ENCODE measurements at places on chromosomes 1 and 21.
A peak's percentile ranks its signal among the peaks of the same experiment; 100 is the strongest.

- ATAC-seq = peak; percentile 89
Observed at GRCh38 chr21:38766987-38767722, 38.6 kb upstream of the ETS2 start.

- ATAC-seq = no peak
Observed at GRCh38 chr1:219188331-219188803, 14.7 kb downstream of the LYPLAL1 start.

GRCh38 chr1:69733061-69733460, 165.3 kb downstream of the LRRC7 start:
- ATAC-seq = no peak

DNA sequence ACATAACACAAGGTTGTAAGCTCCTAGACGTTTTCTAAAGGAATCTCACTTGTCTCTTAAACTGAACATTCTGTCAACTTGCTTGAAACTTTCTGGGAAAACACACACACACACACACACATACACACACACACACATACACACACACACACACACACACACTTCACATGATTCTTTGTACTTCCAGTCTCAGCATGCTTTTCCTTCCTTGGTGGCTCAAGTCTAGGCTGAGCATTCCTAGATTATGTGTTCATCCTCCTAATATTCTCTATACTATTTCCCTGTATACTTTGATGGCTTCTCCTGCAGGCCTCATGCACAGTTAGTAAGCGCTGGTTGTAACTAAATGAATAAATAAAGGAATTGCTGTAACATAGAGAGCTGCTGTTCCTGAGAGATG, 372.1 kb downstream of the PTPRC start:
- no peak for ATAC-seq

DNA sequence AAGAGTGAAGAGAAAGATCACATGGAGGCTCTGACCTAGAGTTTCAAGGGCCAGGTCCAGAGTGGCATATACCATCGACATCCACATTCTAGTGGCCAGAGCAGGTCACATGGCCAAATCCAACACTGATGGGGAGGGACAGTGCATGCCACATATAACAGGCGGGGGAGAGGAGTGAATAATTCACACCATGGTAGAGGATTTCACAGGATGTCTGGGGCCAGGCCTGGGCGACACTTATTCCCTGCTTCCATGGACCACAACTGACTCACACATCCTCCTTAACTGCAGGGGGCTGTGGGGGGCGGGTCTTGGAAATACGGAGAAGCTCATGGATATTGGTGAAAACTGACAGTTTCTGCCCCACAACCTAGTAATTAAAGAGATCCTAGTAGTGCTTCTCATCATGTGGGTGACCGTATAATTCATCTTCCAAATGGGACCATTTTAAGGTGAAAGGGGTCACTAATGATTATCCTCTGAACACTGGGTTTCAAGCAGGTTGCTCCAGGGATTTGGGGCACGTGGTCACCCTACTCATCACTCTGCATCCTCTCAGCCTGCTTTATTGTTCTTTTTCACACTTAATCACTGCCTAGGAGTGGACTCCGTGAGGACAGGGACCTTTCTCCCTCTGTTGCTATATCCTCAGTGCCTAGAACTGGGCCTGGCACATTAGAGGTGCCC, 44.0 kb downstream of the IGSF21 start:
- ATAC-seq = no peak

GRCh38 chr1:172960454-172961208, 90.1 kb downstream of the TNFSF18 start:
- ATAC-seq = no peak

- no peak for ATAC-seq
Observed at GRCh38 chr1:97905141-97905940, 15.5 kb downstream of the DPYD start.

DNA sequence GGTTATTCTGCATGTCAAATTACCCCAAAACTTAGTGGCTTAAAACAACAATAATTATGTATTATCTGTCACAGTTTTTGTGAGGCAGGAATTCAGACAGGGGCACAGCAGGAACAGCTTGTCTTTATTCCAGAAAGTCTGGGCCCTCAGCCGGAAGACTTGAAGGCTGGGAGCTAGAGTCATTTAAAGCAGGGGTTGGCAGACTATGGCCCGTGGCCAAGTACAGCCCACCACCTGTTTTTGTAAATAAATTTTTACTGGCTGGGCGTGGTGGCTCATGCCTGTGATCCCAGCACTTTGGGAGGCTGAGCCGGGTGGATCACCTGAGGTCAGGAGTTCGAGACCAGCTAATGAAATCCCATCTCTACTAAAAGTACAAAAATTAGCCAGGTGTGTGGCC, 39.6 kb upstream of the KDM4A start:
- no peak for ATAC-seq

- ATAC-seq = no peak
Observed at GRCh38 chr1:203572134-203572625, 54.5 kb upstream of the ATP2B4 start.

DNA sequence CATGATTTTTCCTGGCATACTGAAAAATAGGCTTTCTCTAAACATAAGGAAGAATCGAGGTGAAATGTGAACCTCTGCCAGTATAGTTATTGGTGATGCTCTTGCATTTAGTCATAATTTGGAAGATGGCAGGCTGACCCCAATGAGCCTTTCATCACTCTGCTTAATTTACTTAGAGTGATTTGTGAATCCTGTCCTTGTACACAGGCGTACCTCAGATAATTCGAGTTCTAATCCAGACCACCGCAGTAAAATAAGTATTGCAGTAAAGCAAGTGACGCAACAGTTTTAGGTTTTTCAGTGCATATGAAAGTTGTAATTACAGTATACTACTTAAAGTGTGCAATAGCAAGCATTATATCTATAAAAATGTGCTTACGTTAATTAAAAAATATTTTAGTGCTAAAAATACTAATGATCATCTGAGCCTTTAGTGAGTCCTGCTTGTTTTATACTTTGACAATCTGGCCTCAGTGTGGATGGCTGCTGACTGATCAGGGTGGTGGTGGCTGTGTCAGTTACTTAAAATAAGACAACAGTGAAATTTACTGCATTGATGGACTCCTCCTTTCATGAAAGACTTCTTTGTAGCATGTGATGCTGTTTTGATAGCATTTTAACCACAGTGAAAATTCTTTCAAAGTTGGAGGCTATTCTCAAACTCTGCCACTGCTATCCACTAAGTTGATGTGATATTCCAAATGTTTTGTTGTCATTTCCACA, 1.7 kb downstream of the PKNOX1 start:
- no peak for ATAC-seq

DNA sequence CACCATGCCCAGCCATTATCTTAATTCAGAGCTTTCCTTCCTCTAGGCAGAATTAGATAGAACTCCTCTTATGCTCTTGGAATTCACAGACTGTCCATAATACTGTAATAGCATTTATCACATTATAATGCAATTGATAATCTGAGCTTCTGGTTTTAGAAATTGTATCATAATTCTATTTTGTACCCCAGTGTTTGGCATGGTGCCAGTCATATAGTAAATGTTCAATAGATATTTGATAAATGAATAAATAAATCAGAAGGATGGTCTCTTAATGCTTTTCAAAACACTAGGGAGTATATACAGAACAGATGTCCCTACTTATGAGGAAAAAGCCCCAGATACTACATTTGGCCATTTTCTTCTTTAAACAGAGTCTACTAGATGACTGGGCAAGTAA, 119.3 kb upstream of the BMP8A start:
- no peak for ATAC-seq

DNA sequence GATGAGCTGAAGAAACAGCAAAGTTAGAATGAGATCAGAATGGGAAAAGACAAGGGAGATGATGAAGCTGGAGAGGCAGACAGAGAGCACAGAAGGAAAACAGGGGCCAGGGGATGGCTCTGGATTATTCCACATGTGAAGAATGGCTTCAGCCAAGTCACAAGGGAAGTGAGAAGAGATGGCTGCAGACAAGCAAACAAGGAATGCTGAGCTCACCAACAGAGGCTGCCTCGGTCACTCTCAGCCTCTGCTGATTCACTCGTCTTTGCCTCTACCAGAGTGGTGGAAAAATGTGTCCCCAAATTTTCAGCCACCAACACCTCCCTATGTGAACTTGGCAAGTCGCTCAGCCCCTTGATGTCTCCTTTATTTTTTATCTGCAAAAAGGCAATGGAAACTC, 46.7 kb downstream of the TRABD2B start:
- ATAC-seq = no peak

DNA sequence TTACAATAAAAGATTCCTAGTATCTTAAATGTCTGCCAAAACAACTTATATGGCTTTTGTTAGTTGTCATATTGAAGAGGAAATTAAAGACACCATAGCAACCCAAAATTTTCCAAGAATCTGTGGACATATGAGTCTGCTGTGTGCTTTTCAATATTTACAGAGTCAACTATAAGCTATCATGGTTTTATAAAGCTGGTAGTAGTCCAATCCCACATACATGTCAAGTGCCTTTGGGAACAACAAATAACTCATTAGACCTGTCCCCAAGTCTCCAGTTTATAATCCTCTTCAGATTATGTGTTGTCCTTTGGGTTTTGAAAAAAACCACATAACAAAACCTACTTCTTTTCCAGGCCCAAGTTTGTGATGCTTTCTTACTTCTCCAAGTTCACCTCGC, 293.8 kb upstream of the USP25 start:
- no peak for ATAC-seq

DNA sequence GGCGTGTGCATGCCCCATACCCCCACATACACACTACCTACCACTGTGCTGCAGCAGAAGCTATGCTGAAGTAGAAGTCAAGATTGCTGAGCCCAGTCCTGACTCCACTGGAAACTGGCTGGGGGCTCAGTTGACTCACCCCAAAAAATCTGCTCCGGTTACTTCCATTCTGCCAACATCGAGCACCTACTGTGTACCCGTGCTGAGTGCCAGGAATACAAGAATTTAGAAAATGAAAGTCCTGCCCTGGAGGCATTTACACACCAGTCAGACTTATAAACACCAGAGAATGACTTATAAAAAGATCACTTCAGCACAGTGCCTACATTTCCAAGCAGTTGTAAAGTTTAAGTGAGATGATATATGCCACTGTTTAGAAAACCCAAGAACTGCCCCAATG, 99.1 kb downstream of the NMNAT2 start:
- ATAC-seq = no peak

- no peak for ATAC-seq
Observed at GRCh38 chr1:167052389-167052788, 37.8 kb downstream of the GPA33 start.

- ATAC-seq = no peak
Observed at GRCh38 chr1:85371021-85371420, 93.9 kb downstream of the DDAH1 start.

GRCh38 chr1:54763816-54764132, 549 bp downstream of the PARS2 start:
- ATAC-seq = no peak

- ATAC-seq = no peak
Observed at GRCh38 chr1:56880774-56881173, 26.2 kb downstream of the C8A start.

DNA sequence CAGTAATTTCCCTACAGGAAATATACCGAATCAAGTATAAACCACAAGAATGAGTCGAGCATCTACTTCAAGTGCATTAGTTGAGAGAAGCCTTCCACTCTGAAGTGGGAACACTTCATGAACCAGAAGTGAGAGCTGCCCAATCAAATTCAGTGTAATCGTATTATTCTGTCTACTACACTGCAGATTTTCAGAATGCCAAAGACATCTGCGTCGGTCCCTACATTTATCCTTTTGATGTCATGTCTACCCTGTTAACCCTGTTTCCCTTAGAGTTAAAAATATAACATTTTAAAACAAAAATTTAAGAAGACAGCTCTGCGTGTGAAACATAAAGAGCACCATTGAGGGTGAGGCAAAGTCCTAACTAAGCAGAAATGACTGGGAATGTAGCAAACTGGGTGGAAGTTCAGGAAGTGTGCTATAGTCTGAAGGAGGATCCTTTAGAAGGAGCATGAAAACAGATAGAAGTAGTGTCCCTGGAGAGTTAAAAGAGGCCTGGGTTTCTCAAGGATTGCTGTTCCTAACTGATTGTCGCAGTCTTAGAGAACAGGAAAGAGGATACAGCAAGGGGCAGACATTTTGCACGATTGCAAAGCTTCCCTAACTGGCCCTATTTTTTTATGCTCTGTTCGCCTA, 291.2 kb downstream of the PTPRC start:
- peak; percentile 42 for ATAC-seq

- ATAC-seq = no peak
Observed at GRCh38 chr21:41744028-41744930, 22.6 kb downstream of the RIPK4 start.

GRCh38 chr1:167648978-167649744, 19.1 kb downstream of the RCSD1 start:
- no peak for ATAC-seq

- ATAC-seq = no peak
Observed at GRCh38 chr21:45432575-45433255, 27.8 kb downstream of the COL18A1 start.

- ATAC-seq = no peak
Observed at GRCh38 chr1:80520949-80521348, 1279.8 kb upstream of the ADGRL2 start.

- ATAC-seq = no peak
Observed at GRCh38 chr1:30520476-30520875, 202.9 kb downstream of the MATN1 start.

DNA sequence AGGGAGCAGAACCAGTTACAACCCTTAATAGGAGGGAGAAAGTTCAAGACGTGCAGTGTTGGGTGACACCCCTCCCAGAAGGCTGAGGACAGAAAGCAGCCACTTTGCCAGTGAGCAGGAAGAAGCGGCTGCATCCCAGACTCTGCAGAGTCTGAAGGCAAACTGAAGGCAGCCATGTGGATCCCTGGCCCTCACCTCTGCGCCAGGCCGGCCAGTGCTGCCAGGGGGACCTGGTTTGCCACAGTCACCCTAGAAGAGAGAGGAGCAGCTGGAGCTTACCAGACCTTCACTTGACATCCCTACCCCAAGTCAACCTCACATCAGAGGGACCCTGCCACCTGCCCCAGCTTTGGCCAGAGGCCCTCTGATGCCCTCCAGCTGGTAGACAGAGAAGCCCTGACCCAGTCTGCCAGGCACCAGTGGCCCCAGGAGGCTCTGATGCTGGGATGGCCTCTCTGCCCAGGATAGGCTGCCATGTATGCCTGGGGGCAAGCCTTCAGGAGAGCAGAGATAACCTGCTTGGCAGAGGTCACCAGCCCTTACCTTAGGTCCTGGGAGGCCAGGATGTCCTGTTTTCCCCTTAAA, 16.3 kb upstream of the PEF1 start:
- ATAC-seq = no peak

DNA sequence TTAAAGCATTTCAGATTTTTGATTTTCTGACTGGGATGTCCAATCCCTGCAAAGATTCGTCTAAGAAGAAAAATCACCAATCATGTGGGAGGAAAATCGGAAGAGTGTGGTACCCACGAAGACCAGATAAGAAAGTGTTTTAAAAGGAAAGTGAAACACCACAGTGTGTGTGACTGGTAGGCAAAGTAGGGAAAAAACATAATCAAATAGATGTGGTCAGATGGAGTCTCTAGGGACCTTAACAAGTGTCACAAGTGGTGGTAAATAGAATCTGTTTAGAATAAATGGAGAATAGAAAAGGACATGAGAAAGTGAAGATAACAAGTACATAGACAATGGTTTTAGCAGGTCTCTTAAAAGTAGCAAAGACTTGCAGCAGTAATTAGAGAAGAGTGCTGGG, 154.6 kb downstream of the SLC30A10 start:
- ATAC-seq = no peak
